ENCODE measurements at places on chromosomes 5 and 9.

DNA sequence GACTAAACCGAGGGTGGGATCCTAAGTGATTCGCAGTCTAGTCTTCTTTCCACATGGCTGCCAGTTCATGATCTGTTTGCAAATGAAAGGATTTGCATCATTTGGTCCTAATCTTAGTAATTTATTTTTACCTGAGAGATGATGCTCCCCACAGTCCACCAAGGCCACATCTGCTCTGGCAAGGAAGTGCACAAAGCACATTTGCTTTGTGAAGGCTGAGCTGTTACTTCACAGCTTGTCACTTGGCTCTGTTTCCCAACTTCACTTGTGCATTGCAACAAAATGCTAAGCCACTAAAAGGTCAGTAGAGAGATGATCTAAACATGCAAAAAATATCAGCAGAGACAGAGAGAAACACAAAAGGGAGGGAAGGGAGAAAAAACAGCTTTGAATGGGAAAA, 128.5 kb upstream of the VLDLR start:
- no peak for DNase-seq

DNA sequence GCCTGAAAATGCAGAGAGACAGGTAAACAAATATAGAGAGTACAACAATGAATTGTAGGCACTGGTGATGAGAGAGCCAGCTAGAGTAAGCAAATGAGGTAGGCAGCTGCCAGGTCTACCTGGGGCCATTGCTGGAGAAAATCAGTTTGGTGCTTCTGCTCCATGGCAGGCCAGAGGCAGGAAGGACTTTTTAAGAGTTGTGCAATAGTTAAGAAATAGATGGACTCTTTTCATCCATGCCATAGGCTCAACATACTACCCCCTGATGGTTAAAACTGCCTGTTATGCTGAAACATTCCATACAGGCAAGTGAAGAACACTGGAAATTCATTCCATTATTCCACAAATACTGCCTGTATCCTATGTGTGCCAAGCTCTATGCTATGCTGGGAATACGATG, 86.5 kb upstream of the CCDC112 start:
- DNase-seq, result no peak

DNA sequence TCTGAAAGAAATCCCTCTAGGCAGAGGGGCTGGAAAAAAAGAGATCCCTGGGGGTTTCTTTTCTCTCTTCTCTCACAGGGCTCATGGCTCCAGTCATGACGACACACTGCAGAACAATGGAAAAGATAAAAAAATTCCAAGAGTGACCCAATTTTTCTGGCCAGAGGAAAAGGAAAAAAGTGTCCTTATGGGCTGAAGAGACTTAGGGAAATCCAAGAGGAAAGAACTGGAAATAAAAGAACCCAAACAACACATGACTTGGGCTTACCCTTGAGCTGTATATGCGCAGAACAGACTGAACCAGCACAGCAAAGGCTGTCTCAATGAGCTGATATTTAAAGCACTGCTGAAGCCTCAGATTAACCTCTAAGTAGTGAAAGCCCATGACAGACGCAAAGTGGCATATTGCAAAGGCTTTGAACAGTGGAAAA, 102.4 kb downstream of the SMIM23 start:
- peak; percentile 52 for DNase-seq

DNA sequence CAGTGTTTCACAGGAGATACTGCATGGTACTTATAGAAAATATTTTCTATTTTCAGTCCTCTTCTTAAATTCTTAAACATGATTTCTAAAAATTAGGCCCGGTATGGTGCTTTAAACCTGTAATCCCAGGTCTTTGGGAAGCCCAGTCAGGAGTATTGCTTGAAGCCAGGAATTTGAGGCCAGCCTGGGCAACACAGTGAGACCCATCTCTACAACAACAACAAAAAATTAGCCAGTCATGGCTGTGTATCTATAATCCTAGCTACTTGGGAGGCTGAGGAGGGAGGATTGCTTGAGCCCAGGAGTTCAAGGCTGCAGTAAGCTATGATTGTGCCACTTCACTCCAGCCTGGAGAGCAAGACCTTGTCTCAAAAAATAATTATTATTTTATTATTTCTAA, 23.3 kb downstream of the ELL2 start:
- DNase-seq, result no peak

- no peak for DNase-seq
Measured at GRCh38 chr5:132687995-132688394, 14.2 kb downstream of the IL4 start.

GRCh38 chr5:112691758-112692157, 45.9 kb upstream of the APC start:
- peak; percentile 56 for DNase-seq

DNA sequence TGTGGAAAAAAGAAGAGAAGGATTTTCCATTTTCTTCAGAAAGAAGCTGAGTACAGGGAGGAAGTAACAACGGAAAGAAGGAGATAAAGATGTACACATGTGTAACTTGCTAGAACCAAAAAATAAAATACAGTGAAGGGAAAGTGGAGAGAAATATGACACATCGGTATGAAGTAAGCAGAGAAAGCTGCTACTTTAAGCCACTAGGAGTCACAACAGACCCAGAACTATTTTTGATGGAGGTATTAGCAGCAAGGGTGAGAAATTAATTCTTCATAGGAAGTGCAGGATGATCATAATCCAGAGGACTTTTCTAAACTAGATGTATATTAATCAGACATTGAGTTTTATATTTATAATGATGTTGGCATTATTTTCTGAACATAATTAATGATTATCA, 88.5 kb downstream of the FAM174A start:
- DNase-seq, result no peak

- DNase-seq, result no peak
Measured at GRCh38 chr9:124084087-124084486, 72.5 kb downstream of the LHX2 start.

GRCh38 chr5:76960004-76960625, 7.3 kb downstream of the CRHBP start:
- no peak for DNase-seq

DNA sequence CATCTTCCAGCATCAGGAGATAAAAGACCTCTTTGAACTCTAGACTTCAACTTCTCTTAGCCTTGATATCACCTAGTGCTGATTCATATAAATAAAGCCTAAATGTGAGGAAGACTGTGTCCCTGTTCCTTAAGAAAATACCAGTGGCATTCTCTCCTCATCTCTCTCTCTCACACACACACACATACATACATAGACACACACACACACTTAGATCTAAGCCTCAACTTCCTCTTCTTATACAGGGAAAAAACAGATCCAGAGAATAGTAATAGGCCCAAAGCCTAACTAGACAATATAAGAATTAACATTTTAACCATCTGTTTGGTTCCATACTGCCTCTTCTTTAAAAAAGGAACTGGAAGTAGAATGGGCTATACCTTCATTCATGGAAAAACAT, 195.3 kb upstream of the NR4A3 start:
- no peak for DNase-seq

- no peak for DNase-seq
Measured at GRCh38 chr9:134338394-134339182, 12.3 kb downstream of the RXRA start.
